ENCODE measurements at places on chromosomes 2 and 18.

DNA sequence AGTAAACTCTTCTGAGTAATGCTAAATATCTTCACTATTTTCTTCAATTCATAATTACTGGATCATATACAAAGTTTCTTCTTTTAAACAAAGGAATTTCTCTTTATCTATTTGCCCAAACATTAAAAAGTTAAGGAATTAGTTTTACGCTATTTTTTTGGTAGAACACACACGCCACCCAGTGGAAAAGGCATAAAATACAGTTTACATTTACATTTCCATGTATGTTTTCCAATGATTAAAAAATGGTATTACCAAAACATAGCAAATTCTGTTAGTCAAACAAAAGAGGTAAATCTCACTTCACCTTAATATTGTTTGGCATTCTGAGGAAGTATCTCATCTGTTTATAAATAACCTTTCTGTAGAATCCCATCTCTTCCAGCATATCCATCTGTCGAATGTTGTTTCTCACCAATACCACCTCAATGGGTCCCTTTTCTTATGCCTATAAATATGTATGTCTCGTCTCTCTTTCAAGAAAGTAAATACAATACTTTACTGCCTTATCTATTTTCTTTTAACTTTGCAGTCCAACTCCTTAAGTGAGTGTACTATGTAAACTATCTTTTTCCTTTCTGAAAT lies 7.2 kb downstream of the BOLL start:
- DNase-seq = no peak

DNA sequence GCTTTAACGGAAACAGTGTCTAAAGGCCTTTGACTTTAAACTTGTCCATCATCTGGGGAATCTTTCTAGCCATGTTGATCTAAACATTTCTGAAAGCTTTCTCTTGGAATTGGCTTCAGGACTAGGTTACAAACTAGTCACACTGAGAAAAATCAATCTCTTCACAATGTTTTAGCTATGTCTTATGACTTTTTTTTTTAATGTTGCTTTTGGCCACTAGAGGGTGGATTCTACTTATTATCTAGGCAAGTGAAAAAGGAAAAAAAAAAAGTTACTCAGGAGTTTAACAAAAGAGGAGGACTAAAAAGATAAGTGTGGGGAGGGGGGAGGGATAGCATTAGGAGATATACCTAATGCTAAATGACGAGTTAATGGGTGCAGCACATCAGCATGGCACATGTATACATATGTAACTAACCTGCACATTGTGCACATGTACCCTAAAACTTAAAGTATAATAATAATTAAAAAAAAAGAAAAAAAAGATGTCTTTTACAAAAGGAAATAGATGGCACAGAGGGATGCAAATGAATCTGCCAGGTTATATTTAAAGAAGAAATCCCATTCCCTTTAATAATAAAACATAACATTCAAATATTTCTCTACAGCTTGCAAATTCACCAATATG lies 160.4 kb upstream of the PID1 start:
- no peak for DNase-seq

DNA sequence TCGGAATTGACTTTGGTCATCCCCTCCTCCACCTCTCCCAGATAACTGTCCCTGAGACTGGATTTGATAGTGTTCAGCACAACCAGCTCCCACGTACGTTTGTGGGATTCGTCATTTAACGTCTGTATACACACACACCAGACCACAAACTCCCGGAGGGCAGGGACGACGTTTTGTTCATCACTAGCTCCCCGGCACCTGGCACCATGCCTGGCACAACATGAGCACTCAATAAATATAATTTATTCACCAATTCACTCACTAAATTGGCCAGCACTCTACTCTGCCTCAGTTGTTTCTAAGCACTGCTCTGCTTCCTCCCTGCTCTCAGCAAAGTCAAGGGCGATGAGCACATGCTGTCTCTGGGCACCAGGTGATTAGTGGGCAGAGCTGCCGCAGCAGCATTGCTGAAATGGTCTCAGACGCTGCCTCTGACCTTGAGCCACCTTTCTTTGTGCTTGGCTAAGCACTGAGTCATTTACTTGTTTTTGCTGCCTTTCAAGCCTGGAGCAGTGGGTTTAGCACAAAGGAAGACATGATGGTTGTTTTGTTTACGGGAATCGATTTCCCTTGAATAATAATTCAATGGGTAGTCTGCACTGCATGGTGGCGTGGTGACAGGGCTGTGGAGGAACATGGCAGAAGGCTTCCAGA lies 19.3 kb upstream of the LOXHD1 start:
- no peak for DNase-seq

GRCh38 chr18:58635891-58636290 lies 7.0 kb upstream of the ALPK2 start:
- DNase-seq = no peak

Data from body of pancreas (tissue), 4 donors.